ENCODE measurements at places on chromosomes 6 and 20. TPM values are rescaled to one million over a fixed set of nuclear protein-coding genes. Genes with fewer than 3 reads are reported as not detected.

DNA sequence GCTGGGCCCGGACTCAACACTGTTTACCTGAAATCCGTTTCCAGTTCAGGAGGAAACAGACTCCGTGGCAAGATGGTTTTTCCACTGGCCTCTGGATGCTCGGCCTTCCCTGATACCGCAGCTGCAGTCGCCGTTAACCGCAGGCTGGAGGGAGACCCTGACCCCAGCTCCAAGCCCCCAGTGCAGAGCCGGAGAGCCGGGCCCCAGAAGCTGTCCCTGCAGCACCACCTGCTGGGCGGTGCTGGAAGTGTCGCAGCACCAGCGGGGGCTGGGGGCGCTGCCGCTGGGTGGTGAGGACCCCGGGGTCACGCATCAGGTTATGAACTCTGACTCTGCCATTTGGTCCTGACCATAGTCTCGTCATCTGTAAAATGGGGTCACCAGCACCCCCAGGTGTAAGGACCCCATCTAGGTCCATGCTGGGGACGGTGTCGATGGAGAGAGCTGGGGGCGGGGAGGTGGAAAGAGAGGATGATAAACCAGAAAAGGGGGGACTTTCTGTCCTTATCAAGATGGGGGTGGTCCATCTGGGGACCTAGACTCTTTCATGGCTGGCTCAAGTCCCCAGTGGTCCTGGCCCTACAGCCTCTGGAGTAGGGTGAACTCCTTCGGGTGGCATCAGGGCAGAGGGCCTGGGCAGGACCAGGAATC lies 20.8 kb upstream of the CHRNA4 start:
- no peak for DNase-seq
- no peak overlapping the region for H3K27ac ChIP-seq
- no peak overlapping the region for H3K4me3 ChIP-seq
- H3K27me3 ChIP-seq, result peaks cover 36% of the 10 kb centered on the region
- H3K36me3 ChIP-seq, result no peaks in the 10 kb centered on the region

- no peak overlapping the region for H3K4me3 ChIP-seq
- H3K27me3 ChIP-seq, result no peaks in the 10 kb centered on the region
- no peak for DNase-seq
- H3K4me1 ChIP-seq, result no peaks in the 10 kb centered on the region
- no peaks in the 10 kb centered on the region for H3K36me3 ChIP-seq
These were observed 55.2 kb downstream of the TIAM2 start for GRCh38 chr6:155050311-155050710.

DNA sequence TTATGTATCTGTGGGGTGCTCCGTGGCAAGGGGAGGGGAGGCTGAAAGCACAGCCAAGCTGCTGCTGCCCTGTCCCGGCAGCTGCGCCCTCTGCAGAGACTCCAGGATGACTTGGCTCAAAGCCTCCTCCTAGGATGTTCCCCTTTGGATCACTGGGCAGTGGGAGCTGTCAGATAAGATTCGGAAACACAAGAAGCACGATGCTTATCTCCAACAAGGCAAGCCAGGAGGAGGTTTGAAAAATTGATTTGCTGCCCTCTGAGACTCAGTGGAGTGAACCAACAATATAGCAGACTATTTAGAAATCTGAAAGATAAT lies 776.4 kb downstream of the C6orf118 start:
- H3K4me3 ChIP-seq, result no peak overlapping the region
- no peak overlapping the region for H3K27ac ChIP-seq
- H3K36me3 ChIP-seq, result no peaks in the 10 kb centered on the region
- no peaks in the 10 kb centered on the region for H3K27me3 ChIP-seq
- H3K4me1 ChIP-seq, result no peaks in the 10 kb centered on the region
- no peak for DNase-seq

- H3K4me3 ChIP-seq, result no peak overlapping the region
- H3K36me3 ChIP-seq, result peaks cover 4% of the 10 kb centered on the region
- H3K4me1 ChIP-seq, result peaks cover 21% of the 10 kb centered on the region
- H3K27ac ChIP-seq, result no peak overlapping the region
- no peaks in the 10 kb centered on the region for H3K27me3 ChIP-seq
- DNase-seq, result peak; percentile 78
These were observed 85.9 kb downstream of the SMOC2 start for GRCh38 chr6:168526841-168527281.

GRCh38 chr6:4510317-4510716 lies 265.9 kb upstream of the CDYL start:
- H3K27ac ChIP-seq, result no peak overlapping the region
- no peak for DNase-seq
- H3K4me1 ChIP-seq, result peaks cover 31% of the 10 kb centered on the region
- H3K4me3 ChIP-seq, result no peak overlapping the region

Gene BNIP5
- 0.04 TPM for total RNA-seq

GRCh38 chr20:1893721-1894470 lies 1.3 kb upstream of the SIRPA start:
- peaks cover 34% of the 10 kb centered on the region for H3K4me1 ChIP-seq
- peak overlapping the region; percentile 59 for H3K27ac ChIP-seq
- peak overlapping the region; percentile 47 for H3K4me3 ChIP-seq
- peaks cover 8% of the 10 kb centered on the region for H3K27me3 ChIP-seq

GRCh38 chr6:72084992-72085569 lies 198.7 kb downstream of the RIMS1 start:
- DNase-seq, result peak; percentile 40
- no peak overlapping the region for H3K27ac ChIP-seq
- H3K4me1 ChIP-seq, result no peaks in the 10 kb centered on the region
